Hindlimb muscle (tissue), 1 donor: ENCODE measurements at places on chromosomes 5 and 9. TPM values are rescaled to one million over a fixed set of nuclear protein-coding genes. Genes with fewer than 3 reads are reported as not detected.

IFNA21 gene
- polyA plus RNA-seq = not detected

PHF24 gene
- polyA plus RNA-seq = 0.23 TPM

DOCK8 gene
- 8.2 TPM for polyA plus RNA-seq

PFDN1 gene
- polyA plus RNA-seq = 63.7 TPM

IL31RA gene
- polyA plus RNA-seq = 0.54 TPM

DNAI1 gene
- not detected for polyA plus RNA-seq

SLC34A1 gene
- not detected for polyA plus RNA-seq

C1QTNF3 gene
- 50.5 TPM for polyA plus RNA-seq

PCDHB13 gene
- polyA plus RNA-seq = 2.8 TPM

CARTPT gene
- not detected for polyA plus RNA-seq

OR1J2 gene
- not detected for polyA plus RNA-seq

WHRN gene
- 2.1 TPM for polyA plus RNA-seq

NKD2 gene
- polyA plus RNA-seq = 3.6 TPM

DOCK2 gene
- polyA plus RNA-seq = 5.0 TPM

NHP2 gene
- polyA plus RNA-seq = 115 TPM

CCDC152 gene
- polyA plus RNA-seq = 3.8 TPM

BAG1 gene
- 96.4 TPM for polyA plus RNA-seq

QRFP gene
- polyA plus RNA-seq = 0.35 TPM

STC2 gene
- polyA plus RNA-seq = 5.3 TPM

INSL4 gene
- not detected for polyA plus RNA-seq

MRRF gene
- 26.7 TPM for polyA plus RNA-seq

SYK gene
- polyA plus RNA-seq = 5.0 TPM

FXN gene
- polyA plus RNA-seq = 12.9 TPM

TARS1 gene
- polyA plus RNA-seq = 61.9 TPM

FGF10 gene
- 4.9 TPM for polyA plus RNA-seq

PFN3 gene
- polyA plus RNA-seq = not detected

PCDHGA1 gene
- 0.77 TPM for polyA plus RNA-seq

CFAP157 gene
- polyA plus RNA-seq = 1.4 TPM

PCDH12 gene
- polyA plus RNA-seq = 16.9 TPM

LRRC26 gene
- polyA plus RNA-seq = not detected

FOXD4 gene
- 2.7 TPM for polyA plus RNA-seq

RIMOC1 gene
- 14.2 TPM for polyA plus RNA-seq

HK3 gene
- 1.4 TPM for polyA plus RNA-seq

RHOBTB3 gene
- polyA plus RNA-seq = 96.9 TPM

BRINP1 gene
- 0.12 TPM for polyA plus RNA-seq

NSD1 gene
- 47.8 TPM for polyA plus RNA-seq

FAM81B gene
- polyA plus RNA-seq = 10.9 TPM
